ENCODE measurements at places on chromosomes 12 and 14.

- no peak for DNase-seq
Measured at GRCh38 chr14:77883131-77883846, 83.4 kb downstream of the ADCK1 start.

DNA sequence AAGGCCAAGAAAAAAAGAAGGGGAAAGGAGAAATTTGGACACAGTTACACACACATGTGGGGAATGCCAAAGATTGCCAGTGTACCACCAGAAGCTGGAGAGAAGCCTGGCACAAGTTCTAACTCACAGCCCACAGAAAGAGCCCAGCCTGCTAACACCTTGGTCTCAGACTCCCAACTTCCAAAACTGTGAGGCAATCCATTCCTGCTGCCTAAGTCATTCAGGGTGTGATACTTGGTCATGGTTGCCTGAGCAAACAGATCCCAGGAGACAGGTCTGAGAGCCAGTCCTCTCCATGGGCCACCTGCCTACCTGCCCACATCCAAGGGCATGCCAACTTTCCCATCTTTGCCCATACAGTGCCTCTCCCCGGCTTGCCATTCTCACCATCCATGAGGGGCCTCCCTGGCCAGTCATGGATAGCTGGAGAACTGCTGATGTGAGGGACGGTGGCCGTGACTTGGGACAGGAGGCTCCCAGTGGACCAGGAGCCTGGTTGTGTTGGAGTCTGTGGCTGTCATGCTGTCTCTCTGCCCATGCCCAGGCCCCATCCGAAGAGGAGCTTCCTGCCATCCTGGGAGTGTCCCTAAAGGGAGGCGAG lies 198.0 kb upstream of the RTL1 start:
- DNase-seq, result no peak

DNA sequence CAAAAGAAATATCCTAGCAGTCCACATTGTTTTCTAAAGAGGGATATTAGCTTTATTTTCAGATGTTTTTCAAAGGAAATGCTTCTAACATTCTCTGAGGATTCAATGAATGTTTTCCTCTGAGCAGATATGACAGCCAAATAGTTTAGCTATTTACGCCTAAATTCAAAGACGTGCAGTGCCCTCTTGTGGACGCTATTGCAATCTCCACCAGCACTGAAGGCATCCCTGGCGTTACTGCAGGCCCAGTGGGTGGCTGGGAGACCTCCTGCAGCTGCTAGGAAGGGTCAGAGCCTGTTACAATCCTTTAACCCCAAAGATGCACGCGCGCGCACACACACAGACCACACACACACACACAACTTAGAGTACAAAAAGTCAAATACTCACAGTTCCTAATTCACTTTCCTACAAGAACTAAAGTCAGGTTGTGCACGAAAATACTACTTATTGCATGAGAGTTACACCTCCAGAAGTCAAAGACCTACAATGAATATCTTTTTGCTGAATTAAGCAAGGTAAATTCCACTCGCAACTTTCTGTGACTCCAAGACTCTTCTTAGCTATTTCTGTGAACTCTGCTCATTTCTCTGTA lies 589.3 kb upstream of the TMEM132C start:
- DNase-seq, result peak; percentile 10

- no peak for DNase-seq
Measured at GRCh38 chr14:106802413-106803364, 1276.3 kb downstream of the TMEM121 start.

- DNase-seq, result no peak
Measured at GRCh38 chr14:65731933-65732506, 319.5 kb downstream of the FUT8 start.

DNA sequence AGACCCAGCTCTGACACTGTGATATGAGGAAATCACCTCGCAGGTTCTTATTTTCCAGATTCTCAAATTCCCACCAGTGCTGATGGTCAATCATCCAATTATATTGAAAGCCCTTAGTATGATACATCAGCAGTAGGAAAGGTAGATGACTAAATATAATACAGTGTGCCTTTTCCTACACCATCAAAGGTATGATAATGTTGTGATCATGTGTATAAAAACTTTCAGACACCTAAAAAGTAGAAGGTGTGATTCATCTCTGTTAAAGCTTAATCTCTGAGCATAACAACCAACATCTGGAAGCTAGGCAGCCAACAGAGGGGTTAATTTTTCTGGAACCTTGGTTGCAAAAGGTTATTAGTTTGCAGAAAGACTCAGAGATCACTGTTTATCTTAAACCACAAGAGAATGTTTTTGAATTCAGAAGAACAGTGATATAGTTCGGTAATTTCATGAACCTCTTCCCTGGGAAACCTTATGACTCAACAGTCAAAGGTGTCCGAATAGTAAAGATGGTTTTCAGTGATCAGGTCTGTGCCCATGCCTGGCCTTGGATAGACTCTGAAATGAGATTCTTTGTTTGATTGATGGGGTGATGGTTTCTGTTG lies 122.5 kb downstream of the ETV6 start:
- no peak for DNase-seq

- DNase-seq, result no peak
Measured at GRCh38 chr14:98347686-98348085, 924.3 kb downstream of the BCL11B start.

GRCh38 chr12:75888874-75889613 lies 142.5 kb downstream of the PHLDA1 start:
- DNase-seq, result no peak

DNA sequence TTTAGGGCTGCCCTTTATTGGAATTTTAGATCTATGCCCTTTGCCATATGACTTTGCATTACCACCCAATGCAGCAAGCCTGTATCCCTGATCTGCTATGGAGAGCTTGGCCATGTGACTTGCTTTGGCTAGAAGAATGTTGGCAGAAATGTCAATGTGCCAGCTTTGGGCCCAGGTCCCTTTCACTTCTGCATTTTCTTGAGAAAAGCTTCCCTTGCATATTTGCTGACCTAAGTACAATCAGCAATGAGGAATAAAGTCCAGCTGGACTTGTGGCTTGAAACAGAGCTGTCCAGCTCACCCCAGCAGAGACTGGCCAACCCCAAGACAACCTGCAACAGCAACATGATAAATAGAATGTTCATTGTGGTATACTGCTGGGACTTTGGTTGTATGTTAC lies 135.9 kb downstream of the PAH start:
- no peak for DNase-seq
